ENCODE measurements at places on chromosomes 4 and X. TPM values are rescaled to one million over a fixed set of nuclear protein-coding genes. Genes with fewer than 3 reads are reported as not detected.

DNA sequence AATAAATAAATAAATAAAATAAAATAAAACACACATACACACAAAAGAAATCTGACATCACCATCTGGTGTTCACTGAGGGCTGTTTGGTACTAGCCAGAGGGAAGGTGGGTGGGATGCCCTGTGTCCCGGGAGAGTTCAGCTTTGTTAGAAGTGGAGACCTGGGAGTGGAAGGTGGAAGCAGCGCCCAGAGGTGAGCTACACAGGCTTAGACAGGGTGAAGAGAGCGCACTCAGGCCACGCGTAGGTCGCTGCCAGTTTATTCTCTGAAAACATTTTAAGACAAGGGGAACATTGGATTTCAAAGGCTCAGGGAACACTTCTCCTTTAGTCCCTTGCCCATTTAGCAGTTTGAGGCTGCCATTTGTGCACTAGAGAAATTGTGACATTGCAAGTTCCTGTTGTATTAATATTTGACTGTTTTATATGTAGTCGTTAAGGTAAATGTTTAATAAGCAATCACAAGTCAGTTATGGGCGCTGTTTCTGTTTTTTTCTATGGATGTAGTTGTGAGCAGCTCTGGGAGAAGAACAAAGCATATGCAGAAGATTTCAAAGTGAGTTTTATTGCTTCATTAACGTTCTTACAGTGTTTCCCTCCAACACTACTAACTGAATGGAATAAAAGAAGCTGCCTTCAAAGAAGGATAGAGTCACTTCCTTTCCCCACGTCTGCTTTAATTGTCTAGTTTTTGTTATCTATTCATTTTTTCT is 405.5 kb upstream of the NR3C2 start:
- DNase-seq, result no peak

DNA sequence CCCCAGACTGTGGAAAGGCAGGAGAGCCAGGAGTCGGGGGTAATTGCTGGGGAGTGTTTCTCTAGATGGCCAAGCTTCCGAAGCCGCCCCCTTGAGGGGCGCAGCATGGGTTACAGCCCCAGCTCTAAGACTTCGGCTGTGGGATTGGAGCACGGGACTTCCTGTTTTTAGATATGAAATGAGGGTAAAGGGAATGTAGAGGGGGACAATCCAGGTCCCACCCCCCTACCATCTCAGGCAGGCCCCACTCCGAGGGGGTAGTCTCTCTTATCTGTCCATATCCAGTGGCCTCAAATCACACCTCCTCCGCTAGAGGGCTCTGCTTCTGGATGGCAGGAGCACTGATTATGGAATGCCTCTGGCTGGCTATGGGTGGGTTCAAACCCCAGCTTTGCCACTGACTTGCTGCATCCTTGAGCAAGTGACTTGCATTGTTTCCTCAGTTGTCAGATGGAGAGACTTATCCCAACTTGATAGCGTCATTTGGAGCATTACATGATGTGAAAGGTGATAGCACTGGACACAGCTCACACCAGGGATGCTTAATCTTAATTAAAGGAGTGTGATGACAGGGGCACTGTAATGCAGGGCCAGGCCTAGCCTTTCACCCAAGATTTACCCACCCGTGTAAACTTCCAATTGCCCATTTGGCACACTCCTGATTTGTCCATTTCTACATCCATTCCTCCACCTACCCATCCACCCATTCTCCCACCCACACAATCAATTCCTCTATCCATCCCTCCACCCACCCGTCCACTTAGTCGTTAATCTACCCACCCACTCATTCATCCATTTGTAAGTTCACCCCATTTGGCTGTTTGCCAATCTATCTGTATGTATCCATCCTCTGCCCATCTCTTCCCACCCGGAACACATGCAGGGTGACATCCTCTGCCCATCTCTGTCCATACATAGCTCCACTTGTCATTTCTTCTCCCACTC is 848 bp upstream of the KCND1 start:
- DNase-seq, result peak; percentile 57

GRCh38 chrX:22409418-22409817 is 136.7 kb downstream of the CBLL2 start:
- no peak for DNase-seq

GRCh38 chrX:67721321-67721720 is 177.5 kb downstream of the AR start:
- no peak for DNase-seq

DNA sequence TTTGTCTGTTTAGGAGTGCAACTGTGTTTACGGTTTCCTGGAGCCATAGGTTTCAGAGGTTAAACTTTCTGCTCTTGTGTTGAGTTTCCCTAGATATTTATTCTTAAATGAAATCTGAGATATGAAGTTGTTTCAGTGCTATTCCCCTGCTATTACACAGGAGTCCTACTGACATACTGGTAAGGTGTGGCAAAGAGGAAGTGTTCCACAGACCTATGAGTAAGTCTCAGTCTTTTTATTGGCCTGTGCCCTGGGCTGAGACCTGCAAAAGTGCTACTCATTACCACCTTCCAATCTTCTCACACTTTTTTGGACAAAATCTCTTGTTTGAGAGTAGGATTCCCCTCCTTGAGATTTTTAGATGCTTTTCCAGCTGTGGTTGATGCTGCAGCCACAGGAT is 35.6 kb upstream of the MAGEA8 start:
- DNase-seq, result no peak

- DNase-seq, result no peak
These were observed 82.1 kb downstream of the FAM53A start for GRCh38 chr4:1601852-1602654.

DNA sequence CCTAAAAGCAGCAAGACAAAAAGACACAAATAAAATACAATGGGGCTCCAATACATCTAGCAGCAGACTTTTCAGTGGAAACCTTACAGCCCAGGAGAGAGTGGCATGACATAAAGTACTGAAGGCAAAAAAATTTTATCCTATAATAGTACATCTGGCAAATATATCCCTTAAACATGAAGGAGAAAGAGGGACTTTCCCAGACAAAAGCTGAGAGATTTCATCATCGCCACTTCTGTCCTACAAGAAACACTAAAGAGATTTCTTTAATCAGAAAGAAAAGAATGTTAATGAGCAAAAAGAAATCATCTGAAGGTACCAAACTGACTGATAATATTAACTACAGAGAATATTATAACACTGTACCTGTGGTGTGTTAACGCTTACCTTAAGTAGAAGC is 86.4 kb downstream of the ANKRD17 start:
- no peak for DNase-seq

GRCh38 chr4:2059046-2059725 is at the start of gene NAT8L:
TSS of gene NAT8L (plus strand) at chr4:2059327. CDS start at chr4:2059512, 185 bp downstream.
- peak; percentile 58 for DNase-seq

DNA sequence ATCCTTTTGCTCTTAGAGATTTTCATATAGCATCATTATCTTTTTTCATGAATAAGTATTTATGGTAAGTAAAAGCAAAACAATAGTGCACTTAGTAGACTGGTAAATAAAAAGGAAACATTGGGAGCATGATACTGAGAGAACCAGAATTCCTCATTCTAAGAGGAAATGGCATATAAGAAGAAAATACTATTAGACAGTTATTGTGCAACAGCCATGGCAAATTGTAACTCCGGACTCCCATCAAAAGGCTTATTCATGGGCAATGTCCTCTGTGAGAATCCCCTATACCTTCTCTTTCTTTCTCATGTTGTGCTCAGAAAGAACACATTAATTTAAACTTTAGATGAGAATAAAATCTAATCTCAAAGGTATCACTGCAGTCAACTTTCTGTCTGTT is 42.4 kb downstream of the SPATA18 start:
- no peak for DNase-seq

- DNase-seq, result no peak
These were observed 76.7 kb downstream of the IRF2 start for GRCh38 chr4:184397516-184398163.

DNA sequence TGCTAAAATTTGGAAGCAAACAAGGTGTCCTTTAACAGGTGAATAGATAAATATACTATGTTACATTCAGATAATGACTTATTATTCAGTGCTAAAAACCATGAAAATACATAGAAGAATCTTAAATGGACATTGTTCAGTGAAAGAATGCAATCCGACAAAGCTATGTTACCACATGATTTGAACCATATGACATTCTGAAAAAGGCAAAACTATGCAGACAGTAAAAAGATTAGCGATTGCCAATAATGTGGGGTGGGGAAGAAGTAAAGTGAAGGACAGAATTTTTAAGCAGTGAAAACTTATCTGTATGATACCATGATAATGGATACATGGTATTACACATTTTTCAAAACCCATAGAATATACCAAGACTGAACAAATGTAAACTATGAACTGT is 926.9 kb downstream of the FAT4 start:
- DNase-seq, result no peak

GRCh38 chrX:17990532-17990931 is 129.4 kb upstream of the RAI2 start:
- no peak for DNase-seq

DNA sequence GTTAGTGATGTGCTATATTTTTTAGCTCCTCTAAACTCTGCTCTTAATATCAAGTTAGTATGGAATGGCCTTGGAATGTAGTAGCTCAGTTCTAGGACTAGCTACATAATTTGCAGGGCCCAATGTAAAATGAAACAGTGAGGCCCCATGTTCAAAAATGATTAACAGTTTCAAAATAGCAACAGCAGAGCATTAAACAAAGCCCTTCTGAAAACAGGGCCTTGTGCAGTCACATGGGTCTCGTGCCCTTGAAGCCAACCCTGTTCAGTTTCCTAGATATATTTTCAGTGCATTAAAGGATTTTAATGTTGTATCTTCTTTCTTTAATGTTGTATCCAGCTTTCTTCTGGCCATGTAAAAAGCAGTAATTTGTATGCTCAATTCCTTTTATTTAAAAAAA is 82.1 kb downstream of the TASL start:
- DNase-seq, result no peak

GRCh38 chrX:136759968-136760367 is 20.8 kb downstream of the ARHGEF6 start:
- DNase-seq, result no peak

DNA sequence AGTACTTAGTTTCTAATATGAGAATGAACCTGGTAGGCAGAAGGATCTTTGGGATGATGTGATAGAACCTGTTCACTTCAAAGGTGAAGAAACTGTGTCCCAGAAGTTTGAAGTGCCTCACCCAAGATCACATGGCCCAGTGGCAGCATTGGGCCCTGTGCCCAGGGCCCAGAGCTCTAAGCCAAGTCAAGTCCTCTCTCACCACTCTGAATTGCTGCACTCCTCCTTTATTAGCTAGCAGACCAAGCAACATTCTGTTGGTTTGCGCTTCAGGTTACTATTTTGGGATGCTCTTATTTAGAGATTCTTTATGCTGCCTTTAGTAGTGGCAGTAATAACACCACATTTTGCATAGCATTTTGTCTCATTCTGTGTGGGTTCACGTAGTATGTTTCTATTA is 82.7 kb downstream of the PARM1 start:
- DNase-seq, result peak; percentile 9

DNA sequence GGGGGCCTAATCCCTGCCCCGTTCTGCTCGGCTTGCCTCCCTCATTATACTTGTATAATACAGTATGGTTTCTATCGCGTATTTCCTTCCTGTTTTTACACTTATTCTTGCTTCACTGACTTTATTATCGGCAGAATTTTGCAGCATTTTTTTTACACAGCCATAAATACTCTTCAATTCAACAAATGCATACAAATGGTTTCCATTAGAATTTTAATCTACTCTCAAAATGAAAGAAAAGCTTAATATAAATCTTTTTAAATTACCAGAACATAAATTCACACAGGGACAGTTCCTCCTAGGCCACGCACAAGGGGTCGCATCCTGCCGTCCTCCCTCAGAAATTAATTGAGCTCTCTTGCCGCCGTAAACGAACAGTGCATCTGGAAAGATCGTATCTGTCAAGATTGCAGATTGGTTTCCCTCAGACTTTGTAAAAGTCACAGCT is 42.9 kb downstream of the DCTD start:
- no peak for DNase-seq

DNA sequence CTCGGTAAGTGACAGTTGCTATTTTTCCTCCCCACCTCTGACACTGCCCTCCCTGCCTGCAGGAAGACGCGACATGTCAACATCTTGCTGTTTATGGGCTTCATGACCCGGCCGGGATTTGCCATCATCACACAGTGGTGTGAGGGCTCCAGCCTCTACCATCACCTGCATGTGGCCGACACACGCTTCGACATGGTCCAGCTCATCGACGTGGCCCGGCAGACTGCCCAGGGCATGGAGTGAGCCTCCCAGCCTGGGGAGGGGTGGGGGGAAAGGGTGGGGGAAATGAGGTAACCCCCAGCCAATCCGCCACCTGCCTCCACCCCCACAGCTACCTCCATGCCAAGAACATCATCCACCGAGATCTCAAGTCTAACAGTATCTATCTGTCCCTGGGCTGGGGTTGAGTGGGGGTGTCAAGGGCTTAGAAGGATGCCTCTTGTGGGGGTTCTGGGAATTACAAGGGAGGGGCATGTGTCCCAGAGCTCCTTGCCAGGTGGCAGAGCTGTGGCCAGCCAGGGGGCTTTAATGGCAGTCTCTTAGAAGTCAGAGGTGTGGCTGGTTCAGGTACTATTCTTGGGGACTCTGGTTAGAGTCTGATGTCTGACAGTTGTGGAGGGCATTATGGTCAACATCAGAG is 7.8 kb downstream of the ARAF start:
- DNase-seq, result no peak

- no peak for DNase-seq
These were observed 13.0 kb upstream of the ODAPH start for GRCh38 chr4:75542824-75543223.

SSX3 gene
- total RNA-seq, result not detected

UGT2A1 gene
- not detected for total RNA-seq

SAGE1 gene
- total RNA-seq, result not detected

FGFR3 gene
- total RNA-seq, result 99.3 TPM

SCLT1 gene
- 31.8 TPM for total RNA-seq

MAGEB17 gene
- total RNA-seq, result not detected

FABP2 gene
- not detected for total RNA-seq

SSX7 gene
- total RNA-seq, result not detected

GAGE12J gene
- total RNA-seq, result not detected

SRPX gene
- total RNA-seq, result 44.9 TPM

CXCL1 gene
- 51.7 TPM for total RNA-seq

ASMT gene
- 0.63 TPM for total RNA-seq

IL13RA1 gene
- total RNA-seq, result 64.0 TPM

Measured in lung (tissue), 17 donors.